Neural cell (in vitro differentiated cells): ENCODE measurements at places on chromosomes 13 and 19. TPM values are rescaled to one million over a fixed set of nuclear protein-coding genes. Genes with fewer than 3 reads are reported as not detected.

The MCF2L gene
- 88.0 and 95.2 TPM in 2 replicates for polyA plus RNA-seq

The CHST8 gene
- 5.8 and 7.1 TPM in 2 replicates for polyA plus RNA-seq

The C5AR2 gene
- not detected in 2 replicates for polyA plus RNA-seq

The TNPO2 gene
- 88.0 and 98.6 TPM in 2 replicates for polyA plus RNA-seq

The CALR3 gene
- polyA plus RNA-seq: not detected in 2 replicates

The GPX4 gene
- polyA plus RNA-seq: 713 and 812 TPM in 2 replicates

The ZNF790 gene
- 11.0 and 12.0 TPM in 2 replicates for polyA plus RNA-seq
